ENCODE measurements at places on chromosomes 1 and 21.

DNA sequence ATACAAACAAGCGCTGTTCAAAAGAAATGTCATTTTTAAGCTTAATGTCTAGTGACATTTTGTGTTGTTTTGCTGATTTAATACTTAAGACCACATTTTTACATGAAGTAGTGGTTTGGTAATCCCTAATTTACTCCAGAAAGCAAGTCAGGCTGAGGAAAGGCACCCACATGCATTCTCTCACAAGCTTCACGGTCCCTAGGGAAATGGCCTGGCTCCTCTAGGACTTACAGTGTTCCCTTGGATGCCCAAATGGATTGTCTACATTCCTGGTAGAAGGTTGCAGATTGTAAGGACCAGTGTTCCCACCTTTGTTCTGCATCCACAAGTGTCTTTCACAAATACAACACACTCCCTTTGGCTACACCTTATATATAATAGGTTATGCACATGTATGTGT lies 9.5 kb downstream of the GPSM2 start:
- DNase-seq: no peak

GRCh38 chr1:193701759-193702158 lies 515.3 kb upstream of the B3GALT2 start:
- DNase-seq: no peak

GRCh38 chr21:33024201-33025103 lies 1.3 kb upstream of the OLIG2 start:
- DNase-seq: peak; percentile 41

DNA sequence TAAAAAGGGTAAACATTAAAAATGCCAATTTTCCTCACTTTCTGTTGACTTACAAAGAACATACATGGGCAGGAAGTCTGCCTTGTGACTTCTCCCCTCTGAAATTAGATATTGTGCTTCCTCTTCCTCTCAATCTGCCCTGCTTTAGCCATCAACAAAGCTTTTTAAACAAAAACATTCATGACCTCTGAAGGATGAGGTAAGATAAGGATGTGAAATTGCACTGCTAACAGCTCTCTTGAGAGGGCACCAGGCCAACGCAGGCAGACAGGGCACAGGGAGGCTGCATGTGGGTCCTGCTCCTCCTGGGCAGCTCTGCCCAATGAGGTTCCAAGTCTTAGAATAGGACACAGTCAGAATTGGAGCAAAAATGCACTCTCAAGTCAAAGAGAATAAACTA lies 62.1 kb downstream of the DEGS1 start:
- DNase-seq: peak; percentile 79

All from hematopoietic multipotent progenitor cell treated with erythropoietin and hydrocortisone succinate and interleukin-3 and kit ligand, for 4 days (in vitro differentiated cells).